Stimulated activated CD4-positive, alpha-beta T cell treated with anti-CD3 and anti-CD28 coated beads, Interleukin-1b, Interleukin-23, amount 100 ng/mL, for 48 hours (primary cell): ENCODE measurements at places on chromosomes 4 and X.

DNA sequence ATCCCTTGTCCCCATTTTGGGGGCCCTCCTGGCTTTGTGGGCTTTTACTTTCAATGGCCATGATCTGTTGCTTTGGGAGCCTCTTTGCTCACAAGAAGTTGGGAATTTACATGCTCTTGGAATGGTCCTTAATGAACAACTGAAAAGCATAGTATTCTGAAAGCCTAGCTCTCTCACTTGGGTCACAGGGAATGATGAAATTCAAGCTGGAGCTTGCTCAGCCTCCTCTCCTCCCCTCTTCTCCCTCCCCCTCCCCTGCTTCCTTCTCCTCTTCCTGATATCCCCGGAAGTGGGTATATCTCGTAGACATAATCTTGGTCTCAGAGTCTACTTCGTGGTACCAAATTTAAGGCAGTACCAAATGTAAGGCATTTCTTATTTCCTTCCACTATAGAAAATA is 400.6 kb upstream of the NR3C2 start:
- no peak for DNase-seq

GRCh38 chr4:74768857-74769525 is 25.3 kb downstream of the BTC start:
- no peak for DNase-seq

DNA sequence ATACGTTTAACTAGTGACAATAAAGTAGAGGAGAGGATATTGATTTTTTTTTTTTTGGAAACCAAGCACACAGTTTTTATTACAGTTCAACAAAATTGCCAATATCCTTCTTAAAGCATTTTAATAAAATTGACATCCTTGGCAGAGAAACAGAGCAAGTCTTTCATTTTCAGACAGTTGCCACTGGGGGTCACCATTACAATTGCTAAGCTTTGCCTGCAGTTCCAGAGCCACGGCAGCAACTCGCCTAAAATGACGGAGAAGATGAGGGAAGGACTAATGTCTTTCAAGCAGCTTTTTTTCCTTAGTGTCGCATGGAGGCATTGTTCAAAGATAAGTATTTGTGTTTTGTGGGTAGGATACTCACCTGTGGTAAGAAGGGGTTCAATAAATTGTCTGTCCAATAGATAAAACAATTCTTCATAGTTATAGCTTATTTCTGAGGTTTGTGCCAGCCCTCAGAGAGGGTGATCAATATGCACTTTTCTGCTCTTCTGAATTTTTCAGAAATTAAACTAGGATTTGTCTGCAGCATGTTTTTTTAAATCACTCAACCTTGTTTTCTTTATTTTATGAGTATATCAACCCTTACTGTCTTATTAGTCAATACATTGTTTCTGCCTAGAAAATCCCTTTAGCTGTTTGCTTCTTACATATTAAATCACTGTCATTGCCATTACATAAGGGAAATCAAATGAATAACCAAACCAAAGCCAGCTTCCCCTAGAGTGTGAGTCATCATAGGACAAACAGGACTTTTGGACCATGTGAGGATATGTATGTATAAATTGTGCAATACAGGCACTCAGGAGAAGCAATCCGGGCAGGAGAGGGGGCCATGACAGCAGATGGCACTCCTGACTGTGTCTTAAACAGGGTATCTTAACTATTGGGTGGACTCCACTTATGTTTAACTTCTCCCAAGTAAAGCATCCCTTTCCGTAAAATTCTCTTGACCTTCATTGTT is 508.1 kb upstream of the ARX start:
- no peak for DNase-seq

DNA sequence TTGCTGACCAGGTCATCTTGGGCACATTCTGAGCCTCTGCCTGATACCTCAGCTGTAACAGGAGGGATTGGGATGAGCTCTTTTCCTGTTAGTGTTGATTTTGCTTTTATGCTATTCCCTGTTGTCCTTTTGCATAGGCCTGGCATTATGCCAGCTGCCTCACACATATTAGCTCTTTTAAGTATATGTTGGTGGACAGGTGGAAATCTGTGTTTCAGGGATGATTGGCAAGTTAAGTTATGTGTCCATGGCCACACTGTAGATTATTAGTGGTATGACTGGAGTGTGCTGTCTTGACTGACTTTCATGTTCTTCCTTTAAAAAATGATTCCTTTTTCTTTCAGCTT is 28.9 kb downstream of the NSD2 start:
- no peak for DNase-seq

GRCh38 chr4:27009539-27009938 is 148.9 kb downstream of the STIM2 start:
- DNase-seq = no peak

GRCh38 chrX:47239898-47240545 is 7.2 kb downstream of the USP11 start:
- DNase-seq = no peak

DNA sequence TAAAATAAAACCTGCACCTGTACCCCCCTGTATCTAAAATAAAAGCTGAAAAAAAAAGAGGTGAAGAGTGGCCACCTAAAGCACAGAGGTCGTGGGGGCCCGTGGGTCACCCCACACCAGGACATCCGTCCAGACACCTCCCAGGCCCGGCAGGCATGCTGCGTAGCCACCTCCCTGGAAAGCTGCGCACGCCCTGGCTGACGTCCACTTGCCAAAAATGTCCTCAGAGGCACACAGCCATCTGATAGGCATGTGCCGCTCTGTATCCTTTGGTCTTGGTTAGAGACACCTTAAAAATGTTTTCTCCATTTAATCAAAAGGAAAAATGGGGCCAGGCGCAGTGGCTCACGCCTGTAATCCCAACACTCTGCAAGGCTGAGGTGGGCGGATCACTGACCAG is 17.7 kb downstream of the FAM53A start:
- no peak for DNase-seq

- DNase-seq = no peak
These were observed 17.4 kb downstream of the CCNG2 start for GRCh38 chr4:77174426-77174825.

DNA sequence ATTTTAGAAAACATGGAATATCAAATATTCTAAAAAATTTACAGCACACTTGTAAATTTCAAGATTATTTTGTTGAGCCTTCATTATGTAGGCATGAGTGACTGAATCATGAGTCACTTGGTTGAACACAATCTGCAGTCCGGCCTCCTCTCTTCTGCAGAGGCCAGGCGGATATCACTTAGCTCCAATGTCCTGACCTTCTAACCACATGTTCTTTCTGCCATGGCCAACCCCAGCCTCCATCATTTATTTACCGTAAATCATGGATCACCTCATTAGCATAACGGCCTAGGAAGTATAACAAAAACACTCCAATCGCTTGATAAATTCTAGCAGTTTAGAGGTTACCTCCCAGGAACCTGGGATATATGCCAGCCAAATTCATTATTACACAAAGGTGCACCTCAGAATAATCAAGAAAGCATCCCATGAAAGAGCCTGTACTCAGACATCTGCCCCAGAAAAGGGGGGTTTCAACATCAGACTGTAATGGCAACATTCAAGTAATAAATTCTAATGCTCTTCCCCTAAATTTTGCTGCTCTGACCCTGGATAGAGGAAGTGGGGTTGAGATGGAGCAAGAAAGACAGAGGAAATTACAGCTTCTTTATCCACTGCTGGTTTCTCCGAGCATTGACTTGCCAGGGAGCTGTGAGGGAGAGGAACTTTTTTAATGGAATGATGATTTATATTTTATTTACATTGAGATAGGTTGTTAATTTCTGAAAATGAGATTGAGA is 2153.6 kb upstream of the AGA start:
- DNase-seq = no peak

DNA sequence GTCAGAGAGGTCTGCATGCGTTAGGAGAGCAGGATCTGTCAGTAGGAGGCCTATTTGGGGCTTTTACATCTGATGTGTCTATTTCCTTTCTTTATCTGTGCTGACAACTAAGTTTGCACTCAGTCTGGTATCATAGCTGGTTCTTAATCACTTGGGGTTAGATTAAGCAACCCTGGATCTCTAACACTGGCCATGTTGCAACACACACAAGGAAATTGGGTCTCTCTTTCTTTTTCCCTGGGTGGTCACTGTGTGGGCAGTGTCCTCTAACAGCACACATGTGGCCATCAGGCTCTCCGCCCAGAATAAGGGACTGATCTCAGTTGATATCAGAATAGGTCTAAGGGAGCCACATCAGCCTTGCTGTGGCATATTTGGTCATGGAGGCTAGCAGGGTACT is 38.9 kb downstream of the IGFBP7 start:
- no peak for DNase-seq

- DNase-seq = no peak
These were observed 381.5 kb upstream of the PRKX start for GRCh38 chrX:4094926-4095325.

DNA sequence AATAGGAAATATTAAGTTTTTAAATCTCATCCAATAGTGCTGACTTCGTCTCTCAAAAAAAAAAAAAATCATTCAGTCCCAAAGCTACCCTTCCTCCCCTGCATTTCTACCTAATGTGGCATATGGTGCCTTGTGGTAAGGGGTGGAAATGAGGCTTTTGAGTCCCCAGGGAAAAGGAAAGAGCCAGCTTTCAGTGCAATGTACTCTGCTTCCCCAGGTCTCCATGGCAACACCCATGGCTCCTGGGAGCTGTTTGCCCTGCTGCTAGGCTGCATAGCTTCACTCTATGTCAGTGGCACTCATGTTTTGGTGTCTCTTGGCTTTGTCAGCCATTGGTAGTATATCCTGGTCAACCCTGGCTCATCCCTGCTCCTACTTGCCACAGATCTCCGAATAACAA is 175.9 kb downstream of the SLC39A8 start:
- DNase-seq = no peak

DNA sequence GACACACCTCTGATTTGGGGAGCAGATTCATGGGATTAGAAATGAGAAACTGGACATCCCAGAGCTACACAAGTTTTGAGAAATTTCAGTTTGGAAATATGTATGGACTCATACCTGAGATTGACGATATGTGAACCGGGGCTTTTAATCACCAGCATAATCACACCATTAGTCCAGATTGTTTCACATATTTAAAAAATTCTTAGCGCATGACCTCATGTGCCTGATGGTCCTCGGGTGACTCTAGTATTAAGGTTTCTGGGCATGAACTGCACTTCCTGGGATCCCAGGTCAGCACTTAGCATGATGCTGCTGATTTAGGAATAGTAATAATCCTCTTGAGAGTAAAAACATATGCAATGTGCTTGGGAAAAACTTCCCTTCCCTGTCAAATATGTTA is 91.9 kb upstream of the BCOR start:
- DNase-seq = no peak

GRCh38 chr4:74311696-74312313 is 3.5 kb downstream of the EPGN start:
- no peak for DNase-seq

GRCh38 chr4:106584337-106584989 is 215.9 kb upstream of the GIMD1 start:
- no peak for DNase-seq

GRCh38 chr4:6573986-6574746 is 823 bp upstream of the MAN2B2 start:
- no peak for DNase-seq
